ENCODE measurements at places on chromosomes 12 and 14. TPM values are rescaled to one million over a fixed set of nuclear protein-coding genes. Genes with fewer than 3 reads are reported as not detected.

CEP290 gene
- 4.4 TPM for total RNA-seq

DHRS4L2 gene
- total RNA-seq, result 12.1 TPM

SCNN1A gene
- total RNA-seq, result 0.43 TPM

TBX3 gene
- total RNA-seq, result 0.22 TPM

APEX1 gene
- total RNA-seq, result 76.1 TPM

CAPZA3 gene
- total RNA-seq, result not detected

IQSEC3 gene
- total RNA-seq, result under 0.01 TPM

RNU4-1 gene
- under 0.01 TPM for total RNA-seq

MYO1H gene
- not detected for total RNA-seq

KRT73 gene
- total RNA-seq, result not detected

RGS6 gene
- total RNA-seq, result not detected

STXBP6 gene
- total RNA-seq, result 17.8 TPM

RFX4 gene
- total RNA-seq, result not detected

TMEM30B gene
- total RNA-seq, result 0.43 TPM

NRIP2 gene
- total RNA-seq, result not detected

Data from dermis lymphatic vessel endothelial cell (primary cell).